ENCODE measurements at places on chromosomes 7 and 10. TPM values are rescaled to one million over a fixed set of nuclear protein-coding genes. Genes with fewer than 3 reads are reported as not detected.

Gene AGMO
- total RNA-seq = not detected

DNA sequence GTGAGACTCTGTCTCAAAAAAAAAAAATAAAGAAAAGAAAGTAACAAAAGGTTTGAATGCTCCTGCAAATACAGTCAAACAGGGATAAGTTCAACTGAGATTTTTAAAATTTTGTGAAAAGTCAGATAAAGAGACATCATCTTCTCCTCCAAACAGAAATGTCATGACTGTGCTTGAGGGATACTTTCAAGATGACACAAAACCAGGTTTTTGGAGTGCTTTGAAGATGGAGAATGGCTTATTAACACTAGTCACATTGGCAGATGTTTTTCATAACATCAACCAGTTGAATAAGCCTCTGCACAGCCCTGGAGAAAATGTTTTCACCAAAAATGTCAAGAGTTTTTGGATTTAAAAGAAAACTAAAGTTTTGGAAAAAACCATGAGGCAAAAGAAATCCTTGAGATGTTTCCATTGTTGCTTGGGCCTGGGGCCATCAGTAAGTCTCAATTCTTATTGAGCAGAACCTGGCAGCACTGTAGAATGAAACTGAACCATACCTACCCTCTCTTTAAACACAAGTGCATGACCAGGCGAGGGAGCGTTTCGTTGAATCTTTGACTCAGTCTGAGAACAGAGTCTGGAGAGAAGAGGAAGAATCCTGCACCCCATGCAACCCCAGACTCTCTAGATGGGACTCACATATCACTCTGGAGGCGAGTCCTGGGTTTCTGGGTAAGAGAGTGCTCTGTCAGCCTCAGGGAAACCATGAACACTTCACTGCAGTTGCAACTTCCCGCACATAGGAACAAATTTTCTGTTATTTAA lies 37.4 kb upstream of the PRKCQ start:
- H3K4me1 ChIP-seq = peaks cover 70% of the 10 kb centered on the region
- peak overlapping the region; percentile 47 for H3K4me3 ChIP-seq
- H3K27me3 ChIP-seq = no peaks in the 10 kb centered on the region
- no peak for DNase-seq
- peaks cover 14% of the 10 kb centered on the region for H3K36me3 ChIP-seq

Gene CADPS2
- not detected for total RNA-seq

GRCh38 chr7:151339651-151340382 lies 1.8 kb upstream of the NUB1 start:
- H3K27ac ChIP-seq = peak overlapping the region; percentile 44
- H3K4me3 ChIP-seq = peak overlapping the region; percentile 37
- DNase-seq = no peak
- no peaks in the 10 kb centered on the region for H3K27me3 ChIP-seq

Gene CYP26A1
- total RNA-seq = not detected

All from activated T-cell treated with anti-CD3 and anti-CD28 coated beads, Interleukin-2, amount 50 U/mL, for 72 hours (primary cell).